ENCODE measurements at places on chromosomes 7 and 10.
A peak's percentile ranks its signal among the peaks of the same experiment; 100 is the strongest.

- no peak for DNase-seq
Observed at GRCh38 chr7:78959477-78959876, 494.0 kb downstream of the MAGI2 start.

DNA sequence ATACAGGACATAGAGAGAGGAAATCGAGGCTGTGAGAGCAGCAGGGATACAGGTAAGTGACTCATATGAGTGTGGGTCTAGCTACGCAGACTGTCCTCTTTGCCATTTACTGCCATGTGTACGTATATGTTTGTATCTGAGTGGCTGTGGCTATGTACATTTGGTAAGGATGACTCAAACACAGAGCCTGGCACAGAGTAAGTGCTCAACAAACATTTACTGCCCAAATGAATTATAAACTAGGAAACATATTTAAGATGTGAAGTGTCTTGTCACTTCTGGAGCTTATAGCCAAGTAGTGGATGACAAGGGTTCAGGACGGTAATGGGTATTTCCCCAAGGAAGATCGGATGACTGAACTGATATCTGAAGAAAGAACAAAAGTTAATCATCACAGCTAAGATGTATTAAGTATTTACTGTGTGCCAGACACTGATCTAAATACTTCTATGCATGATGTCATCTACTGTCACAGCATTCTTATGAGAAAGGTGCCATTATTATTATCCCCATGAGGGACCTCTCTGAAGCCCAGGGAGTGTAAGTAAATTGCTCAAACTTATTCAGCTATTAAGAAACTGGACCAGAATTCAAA lies 6.0 kb downstream of the MRPL43 start:
- DNase-seq, result no peak

- no peak for DNase-seq
Observed at GRCh38 chr10:95261926-95262325, 28.9 kb downstream of the PDLIM1 start.

GRCh38 chr10:102678842-102679289 lies 34.6 kb downstream of the TRIM8 start:
- peak; percentile 66 for DNase-seq

- no peak for DNase-seq
Observed at GRCh38 chr10:1858547-1858946, 121.2 kb upstream of the ADARB2 start.

DNA sequence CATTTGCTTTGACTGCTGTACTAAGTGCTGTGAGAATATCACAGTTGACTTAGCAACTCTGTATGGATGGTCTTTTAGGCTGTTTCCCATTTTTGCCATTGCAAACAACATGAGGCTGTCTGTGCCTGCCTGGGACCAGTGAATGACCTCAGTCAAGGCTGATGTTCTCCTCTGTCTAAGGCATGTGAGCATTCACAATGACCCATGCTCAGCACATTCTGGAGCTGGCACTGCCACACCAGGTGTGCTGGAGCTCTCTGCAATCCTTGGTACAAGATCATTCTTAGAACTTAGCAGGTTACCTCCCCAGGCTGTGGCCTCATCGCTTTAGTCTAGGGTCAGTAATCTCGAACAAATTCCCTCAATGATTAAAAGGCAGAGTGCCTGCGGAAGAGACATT lies 61.9 kb downstream of the SH3PXD2A start:
- DNase-seq, result no peak

- no peak for DNase-seq
Observed at GRCh38 chr10:63711361-63711760, 190.2 kb downstream of the REEP3 start.

GRCh38 chr10:98920360-98920759 lies 315.3 kb downstream of the HPSE2 start:
- no peak for DNase-seq

DNA sequence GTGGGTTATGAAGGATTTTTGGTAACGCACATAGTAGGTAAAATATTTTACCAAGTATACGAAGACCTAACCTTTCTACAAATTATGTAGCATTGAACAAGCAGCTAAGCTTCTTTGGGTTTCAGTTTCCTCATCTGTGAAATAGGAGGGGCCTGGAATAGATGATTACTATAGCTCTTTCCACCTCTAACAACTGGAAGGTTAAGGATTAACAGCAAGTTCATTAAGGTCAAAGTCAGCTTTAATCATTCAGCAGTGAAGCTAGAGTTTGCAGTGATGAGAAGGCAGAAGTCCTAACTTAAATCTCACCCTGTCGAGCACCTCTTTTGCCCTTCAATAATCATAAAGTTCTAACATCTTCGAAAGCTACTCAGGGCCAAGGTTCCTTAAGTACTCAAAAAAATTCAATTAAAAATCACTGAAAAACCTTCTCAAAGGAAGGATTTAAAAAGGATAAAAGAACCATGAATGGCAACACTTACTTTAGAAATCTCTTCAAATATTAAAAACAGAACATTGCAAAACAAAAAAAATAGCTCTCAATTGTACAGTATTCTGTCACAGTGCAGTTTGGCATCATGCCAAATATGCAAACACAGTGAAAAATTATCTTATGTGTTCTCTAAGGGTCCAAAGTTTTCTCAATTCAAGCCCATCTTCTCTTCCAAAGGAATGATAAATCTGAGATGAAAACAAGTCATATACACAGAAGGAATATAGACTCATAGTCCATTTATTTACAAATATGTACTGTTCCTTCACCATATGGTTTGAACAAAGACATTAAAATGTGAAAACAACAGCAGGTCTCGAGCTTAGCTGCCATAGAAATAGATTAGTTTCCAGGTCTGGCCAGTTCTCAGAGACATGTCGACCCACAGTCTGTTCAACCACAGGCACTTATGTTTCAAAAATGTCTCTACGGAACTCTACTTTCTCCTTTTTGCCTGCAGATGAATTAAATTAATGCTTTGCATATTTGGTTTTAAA lies 152.0 kb upstream of the SLC13A1 start:
- peak; percentile 48 for DNase-seq

- DNase-seq, result no peak
Observed at GRCh38 chr7:156673454-156673853, 32.9 kb downstream of the RNF32 start.

DNA sequence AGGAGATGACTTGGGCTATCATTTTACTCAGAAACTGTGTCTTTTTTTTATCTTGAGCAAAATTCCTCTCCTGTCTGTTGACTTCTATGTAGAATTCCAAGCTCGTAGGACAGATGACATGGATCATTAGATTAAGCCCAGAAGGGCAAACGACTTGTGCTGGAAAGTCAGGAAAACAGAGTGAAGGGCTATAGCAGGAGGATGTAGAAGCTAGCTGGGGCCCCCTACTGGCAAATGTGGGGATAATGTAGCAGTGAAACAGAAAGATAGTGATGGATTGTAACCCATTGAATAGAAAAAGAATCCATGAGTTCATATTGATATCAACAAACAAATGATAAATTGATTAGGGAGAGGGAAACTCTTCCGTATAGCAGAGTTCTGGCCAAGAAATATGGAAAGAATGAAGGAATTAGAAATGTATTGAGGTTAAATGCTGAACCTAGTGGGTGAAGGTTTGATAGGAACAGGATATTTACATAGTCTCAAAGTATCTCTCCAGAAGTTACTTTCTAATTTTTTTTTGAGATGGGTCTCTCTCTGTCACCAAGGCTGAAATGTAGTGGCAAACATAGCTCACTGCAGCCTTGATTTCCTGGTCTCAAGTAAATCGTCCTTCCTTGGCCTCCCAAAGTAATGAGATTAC lies 103.6 kb downstream of the LYZL1 start:
- DNase-seq, result peak; percentile 57

DNA sequence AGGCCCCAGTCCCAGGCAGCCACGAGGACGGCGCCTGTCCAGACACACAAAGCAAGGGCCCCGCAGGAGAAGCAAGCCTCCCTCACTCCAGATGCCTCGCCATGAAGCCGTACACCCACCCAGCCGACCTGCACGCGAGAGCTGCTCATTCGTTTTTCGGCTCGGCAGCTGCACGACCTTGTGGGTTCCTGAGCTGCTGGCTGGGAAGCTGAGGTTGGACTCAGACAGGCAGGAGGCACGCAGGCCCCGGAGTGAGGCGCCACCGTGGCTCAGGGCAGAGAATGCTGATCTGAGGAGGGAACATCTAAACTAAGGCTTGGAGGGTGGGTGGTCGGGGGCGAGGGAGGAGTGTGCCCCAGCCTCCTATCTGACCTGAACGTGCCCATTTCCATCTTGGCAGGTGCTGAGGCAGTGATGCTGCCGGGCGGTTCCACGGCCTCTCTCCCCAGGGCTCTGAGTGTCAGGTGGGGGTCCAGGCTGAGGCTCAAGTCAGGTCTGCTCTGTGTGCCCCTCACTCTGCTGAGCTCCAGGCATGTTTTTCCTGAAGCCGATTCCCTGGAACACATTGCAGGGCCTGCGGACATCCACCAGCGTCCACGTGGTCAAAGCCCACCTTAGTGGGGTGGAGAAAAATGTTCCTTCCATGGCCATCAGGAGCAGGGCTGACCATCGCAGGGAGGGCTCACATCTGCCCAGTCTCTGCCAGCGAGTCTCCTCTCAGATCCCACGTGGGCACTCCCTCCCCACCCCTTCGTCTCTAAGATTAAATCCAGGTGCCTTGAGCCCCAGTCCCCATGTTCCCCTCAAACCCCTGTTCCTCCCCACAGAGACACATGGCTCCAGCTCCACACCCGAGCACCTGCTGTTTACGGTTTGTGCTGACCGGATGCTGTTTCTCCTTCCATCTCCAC lies 28.1 kb upstream of the FAM20C start:
- DNase-seq, result no peak

DNA sequence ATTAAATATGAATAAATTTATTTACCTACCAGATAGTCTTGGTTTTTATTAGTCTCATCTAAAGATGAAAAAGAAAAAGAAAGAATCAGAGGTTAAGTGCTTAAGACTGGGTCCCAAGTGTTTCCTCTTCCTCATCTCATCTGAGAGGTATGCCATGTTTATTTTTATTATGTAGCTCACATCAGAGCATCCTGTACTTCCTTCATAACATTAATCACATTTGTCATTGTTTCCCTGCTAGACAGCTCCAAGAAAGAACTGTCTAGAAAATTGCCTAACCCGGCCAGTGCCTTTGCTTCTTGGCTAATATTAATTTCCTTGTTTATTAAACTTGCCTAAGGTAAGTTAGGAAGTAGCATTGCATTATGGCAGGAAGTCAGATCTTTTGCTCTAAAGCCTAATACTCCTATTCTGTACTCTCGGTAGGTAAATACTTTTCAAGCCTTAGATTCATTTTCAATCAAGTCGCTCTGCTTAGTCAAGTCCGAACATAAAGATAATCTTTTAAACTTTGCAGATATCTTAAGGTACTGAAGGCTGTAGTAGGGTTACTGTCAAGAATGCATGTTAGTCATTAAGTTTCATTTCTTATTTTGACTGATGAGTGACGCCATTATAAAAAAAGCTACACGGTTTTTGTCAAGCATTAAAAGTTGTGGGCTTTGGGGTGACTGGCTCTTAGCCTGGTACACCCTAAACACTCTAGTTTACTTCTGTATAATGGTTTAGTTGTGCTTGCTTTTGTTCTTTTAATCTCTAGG lies 47.4 kb downstream of the ZMYND11 start:
- no peak for DNase-seq

DNA sequence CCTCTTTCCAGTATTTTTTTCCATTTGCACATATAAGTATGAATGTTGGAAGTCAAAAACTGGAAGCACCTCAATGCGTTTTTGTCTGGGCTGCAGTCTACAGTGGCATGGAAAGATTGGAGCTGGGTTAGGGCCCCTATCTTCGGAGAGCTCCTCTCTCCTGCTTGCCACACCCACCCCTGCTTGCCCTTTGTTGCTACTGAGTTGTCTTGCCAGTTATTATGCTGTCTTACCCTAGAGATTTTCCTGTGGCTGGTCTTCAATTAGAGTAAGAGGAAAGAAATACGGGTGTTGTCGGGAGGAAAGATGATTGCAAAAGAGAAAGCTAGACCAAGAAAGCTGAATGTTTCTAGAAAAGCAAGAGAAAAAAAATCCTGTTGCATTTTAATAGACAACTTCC lies 228.9 kb upstream of the CELF2 start:
- no peak for DNase-seq

GRCh38 chr7:36459236-36459960 lies 69.7 kb downstream of the ANLN start:
- no peak for DNase-seq

DNA sequence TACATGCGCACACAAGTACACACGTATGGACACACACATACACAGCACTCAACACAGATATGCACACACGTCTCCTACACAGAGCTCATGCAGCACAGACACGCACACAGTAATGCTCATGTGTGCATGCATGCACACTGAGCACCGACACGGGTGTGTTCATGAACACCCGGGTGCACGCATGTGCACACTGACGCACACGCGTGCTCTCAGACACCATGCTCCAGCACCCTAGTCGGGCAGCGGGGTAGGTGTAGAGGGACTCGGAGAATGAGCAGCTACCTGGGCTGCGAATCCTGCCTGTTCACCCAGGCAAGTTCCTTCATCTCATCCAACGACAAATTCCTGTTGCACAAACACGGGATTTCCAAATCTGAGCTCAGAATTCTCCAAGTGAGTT lies 184.7 kb downstream of the MAD1L1 start:
- no peak for DNase-seq

GRCh38 chr10:99709480-99710229 lies 22.3 kb downstream of the COX15 start:
- DNase-seq, result no peak

DNA sequence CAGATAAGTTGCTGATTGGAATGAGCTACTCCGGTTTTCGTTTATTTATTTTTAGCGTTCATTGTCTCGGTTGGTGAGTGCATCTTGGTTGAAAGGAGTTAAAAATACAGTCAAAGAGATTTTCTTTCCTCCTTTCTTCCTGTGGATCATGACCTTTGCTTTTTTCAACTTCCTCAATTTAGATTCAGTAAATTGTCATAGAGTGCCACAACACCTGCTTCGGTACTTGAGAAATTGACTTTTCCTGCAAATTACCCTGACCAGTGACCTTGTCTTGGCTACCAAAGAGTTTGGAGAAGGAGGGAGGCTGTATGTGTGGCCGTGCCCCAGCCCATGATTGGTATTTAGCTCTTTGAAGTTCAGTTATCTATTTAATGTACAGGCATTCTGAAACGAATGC lies 128.7 kb downstream of the FAM204A start:
- DNase-seq, result no peak

DNA sequence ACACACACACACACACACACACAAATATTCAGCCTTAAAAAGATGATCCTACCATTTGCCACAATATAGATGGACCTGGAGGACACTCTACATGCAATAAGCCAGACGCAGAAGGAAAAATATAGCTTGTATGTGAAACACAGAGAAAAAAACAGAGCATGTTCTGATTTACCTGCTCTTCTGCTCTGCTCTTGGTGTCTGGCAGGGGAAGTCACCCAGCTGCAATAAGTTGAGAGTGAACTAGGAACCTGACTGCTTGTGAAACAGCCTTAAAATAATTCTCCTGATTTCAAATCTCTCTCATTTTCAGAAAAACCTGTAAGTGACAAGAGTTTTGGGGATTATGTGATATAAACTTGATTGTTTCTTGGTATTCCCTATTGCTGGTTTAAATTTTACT lies 31.0 kb upstream of the KCND2 start:
- DNase-seq, result no peak

DNA sequence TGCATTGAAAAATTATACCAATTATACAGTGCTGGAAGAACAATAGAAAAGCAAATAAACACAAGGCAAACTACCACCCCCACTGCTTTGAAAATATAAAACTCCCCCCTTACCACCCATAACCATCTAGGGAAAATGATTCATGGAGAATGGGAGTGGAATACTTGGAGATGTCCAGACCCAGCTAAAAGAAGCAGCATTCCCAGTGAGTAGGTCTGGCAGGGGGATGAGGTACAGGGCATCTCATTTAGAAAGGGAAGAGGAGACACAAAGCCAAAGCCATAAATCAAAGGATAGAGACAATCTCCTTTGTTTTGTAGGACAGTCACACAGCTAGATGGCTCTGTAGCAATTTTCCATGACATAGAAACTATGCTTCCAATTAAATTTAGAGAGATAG lies 36.0 kb upstream of the DGKI start:
- no peak for DNase-seq
